ENCODE measurements at places on chromosomes 6 and 20.

DNA sequence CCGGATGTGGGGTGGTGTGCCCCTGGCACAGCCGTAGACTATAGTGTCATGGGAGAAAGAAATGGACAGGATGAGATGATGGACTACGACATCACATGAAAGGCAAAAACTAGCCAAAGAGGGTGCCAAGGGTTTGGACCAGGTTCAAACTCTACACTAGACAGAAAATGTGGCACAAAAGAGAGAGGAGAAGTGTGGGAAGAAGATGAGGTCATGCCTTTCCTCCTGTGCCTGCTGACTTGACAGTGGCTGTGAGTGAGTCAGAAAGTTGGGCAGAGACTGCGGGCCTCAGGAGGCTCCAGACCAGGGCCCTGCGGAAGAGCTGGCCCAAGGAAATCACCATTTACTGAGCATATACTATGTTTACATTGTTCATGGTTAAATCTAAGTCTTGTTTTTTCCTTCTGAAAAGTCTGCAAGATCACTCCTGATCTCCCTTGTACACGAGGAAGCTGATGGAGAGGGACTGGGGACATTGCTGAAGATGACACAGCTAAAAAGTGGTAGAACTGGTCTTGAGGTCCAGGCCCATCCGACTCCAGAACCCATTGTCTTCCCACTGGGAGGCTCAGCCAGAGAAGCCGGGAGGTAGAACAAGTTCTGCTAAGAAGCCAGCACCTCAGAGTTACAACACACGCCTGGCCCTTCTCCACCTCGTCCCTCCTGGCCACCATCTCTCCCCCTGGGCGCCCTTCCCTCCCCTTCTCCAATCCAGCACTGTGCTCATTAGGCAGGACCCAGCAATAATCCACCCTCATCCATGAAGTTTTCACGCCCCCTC lies 35.6 kb downstream of the CNKSR3 start:
- no peak for DNase-seq

- DNase-seq, result no peak
These were observed 289.6 kb downstream of the RFPL4B start for GRCh38 chr6:112636650-112637262.

- DNase-seq, result no peak
These were observed 35.5 kb upstream of the SYNJ2 start for GRCh38 chr6:157946053-157946617.

DNA sequence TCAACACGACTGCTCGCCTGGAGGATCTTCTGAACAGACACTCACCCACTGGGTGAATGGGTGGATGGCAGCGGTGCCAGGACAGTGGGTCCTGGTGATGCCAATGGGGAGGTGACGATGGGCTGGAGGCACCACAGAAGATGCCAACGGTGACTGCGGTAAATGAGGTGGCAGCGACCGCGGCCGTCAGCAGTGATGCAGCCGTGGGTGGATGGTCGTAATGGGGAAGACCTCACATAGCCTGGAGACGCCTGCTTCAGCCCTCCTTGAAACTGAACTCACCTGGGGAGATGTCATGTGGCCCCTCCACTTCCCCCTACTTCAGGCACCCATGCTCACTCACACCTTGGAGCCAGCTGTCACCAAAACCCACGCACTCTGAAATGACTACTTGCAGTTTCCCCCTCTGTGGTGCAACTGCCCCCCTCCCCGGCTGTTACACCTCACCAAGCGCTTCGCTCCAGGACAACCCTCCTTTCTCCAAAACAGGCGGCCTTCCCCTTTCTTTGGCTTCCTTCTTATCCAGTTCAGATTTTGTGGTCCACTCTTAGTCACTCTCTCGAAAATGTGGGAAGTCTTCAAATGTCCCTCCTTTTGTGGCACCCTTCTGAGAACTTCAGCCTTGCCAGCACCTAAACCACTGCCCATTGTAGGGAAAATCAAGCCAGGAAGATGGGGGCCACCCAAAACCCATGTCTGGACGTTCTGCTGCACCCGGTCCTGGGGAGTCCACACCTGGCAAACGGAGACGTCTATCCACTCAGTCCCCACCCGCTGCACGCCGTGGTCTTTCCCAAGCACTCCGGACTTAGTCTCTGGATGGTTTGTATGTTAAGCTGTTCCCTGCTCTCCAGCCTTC lies 10.4 kb upstream of the ABHD16B start:
- DNase-seq, result no peak

DNA sequence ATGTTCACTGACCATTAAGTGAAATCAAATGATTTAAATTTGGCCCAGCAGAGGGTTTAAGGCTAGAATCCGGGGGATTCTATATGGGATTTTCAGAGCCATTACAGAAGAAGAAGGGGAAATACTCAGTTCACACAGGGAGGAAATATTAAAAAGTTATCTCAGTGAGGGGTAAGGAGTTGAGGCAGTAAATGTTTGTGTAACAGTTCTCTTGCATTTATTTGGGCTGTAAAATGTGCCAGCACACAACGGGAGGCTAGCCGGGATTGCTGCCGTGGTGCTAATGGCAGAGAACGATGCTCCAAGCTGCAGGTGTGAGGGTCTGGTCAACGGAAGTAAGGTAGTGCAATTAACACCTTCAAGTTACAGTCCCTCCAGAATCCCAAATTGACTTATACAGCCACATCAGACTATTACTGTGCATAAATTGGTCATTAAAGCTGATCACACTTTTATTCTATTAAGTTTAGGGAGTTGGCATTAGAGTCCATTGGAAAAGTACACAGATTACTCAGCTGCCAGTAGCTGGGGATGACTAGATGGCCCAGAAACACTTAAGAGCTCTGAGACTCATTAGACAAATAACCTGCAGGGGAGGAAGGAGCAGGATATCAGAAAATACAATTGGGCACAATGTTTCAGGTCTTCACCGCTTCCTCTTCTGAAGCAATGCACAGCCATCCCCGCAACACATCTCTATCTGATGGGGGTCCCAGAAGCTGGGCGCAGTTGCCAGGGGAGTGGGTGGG lies 31.3 kb downstream of the PPP1R3G start:
- DNase-seq, result peak; percentile 42

DNA sequence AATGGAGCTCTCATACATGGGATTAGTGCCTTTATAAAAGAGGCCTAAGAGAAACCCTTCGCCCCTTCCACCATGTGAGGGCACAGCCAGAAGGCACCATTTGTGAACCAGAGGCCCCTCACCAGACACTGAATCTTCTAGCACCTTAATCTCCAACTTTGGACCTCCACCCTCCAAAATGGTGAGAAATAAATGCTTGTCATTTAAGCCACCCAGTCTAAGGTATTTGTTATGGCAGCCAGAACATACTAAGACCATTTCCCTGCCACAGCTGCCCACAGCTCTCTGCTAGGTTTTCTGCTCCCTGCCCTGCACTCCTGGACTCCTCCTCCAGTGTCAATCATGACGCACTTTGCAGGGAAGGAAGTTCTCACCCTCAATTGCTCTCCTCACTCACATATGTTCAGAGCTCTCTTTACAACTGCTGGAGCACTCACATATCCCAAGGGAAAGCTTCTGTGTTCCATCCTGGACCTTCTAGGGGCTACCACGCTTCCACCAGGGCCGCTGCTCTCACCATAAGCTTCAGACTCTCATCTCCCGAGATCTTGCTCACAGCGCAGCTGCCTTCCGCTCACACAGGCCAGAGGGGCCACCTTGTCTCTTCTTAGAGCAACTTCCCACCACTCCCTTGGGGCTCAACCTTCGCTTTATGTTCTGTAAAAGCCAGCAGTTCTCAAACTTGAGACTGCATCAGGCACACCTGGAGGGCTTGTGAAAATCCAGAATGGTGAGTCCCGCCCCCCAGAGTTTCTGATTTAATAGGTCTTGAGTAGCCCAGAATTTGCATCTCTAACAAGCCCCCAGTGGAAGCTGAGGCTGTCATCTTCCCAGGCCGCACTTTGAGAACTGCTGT lies 1.6 kb upstream of the LY86 start:
- DNase-seq, result no peak

GRCh38 chr20:11847827-11848226 lies 69.9 kb upstream of the BTBD3 start:
- DNase-seq, result no peak

GRCh38 chr20:37480919-37481318 lies 40.1 kb upstream of the NNAT start:
- no peak for DNase-seq

DNA sequence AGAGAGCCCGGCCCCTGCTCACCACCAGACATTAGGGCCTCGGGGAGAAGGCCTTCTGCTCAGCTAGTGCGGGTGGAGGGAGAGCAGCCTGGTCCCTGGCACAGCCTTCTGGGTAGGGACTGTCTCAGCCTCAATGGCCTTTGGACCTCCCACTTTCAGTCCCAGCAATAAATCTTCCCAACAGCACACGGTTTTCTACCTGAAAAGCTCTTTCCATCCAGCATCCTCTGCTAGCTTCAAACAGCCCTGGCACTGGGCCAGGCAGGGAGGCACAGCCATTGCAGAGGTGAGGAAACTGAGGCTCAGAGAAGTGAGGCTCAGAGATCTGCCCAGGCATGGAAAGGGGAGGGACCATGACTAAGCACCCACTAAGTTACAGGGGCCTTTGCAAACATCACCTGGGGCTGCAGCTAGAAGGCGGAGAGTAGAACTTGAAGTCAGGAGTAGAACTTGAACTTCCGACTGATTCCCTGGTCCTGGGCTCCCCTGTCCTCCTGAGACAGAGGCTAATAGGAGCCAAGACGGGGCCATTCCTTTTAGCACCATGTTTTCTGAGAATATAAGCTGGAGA lies 43.9 kb upstream of the NOL4L start:
- DNase-seq, result no peak

- no peak for DNase-seq
These were observed 196.3 kb upstream of the MARCKS start for GRCh38 chr6:113660819-113661218.

DNA sequence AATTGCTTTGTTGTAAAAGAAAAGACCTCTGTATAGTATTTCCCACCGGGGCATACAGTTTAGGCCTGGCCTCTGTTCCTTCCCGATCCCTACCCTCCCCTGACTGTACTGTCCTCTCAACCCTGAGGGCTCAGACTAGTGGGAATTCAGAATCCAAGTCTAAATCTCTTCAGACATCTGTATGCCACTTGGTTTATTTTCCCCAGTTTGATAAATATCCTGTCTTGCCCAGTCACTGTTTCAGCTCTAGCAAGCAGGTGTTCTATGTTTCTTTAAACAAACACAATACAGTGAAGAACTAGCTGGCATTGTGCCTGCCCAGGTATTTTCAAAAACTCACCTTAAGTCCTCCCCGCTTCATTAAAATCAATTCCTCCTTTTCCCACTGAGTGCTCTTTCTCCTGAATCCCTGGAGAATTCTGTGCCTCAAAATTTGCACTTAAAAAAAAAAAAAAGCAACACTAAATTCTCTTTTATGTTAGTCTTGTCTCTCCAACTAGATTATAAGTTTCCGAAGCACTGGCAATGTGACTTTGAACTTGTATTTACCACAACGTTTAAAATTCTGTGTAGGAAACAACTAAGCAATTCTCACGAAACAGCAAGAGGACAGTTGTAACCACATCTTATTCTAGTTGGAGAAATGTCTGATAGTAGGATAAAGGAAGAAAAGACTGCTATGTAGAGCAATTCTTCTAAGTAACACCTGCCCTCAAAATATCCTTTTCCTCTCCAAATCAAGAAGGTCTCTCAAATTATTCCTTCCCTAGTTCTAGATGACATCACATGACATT lies 112.0 kb upstream of the CARMIL1 start:
- peak; percentile 81 for DNase-seq

DNA sequence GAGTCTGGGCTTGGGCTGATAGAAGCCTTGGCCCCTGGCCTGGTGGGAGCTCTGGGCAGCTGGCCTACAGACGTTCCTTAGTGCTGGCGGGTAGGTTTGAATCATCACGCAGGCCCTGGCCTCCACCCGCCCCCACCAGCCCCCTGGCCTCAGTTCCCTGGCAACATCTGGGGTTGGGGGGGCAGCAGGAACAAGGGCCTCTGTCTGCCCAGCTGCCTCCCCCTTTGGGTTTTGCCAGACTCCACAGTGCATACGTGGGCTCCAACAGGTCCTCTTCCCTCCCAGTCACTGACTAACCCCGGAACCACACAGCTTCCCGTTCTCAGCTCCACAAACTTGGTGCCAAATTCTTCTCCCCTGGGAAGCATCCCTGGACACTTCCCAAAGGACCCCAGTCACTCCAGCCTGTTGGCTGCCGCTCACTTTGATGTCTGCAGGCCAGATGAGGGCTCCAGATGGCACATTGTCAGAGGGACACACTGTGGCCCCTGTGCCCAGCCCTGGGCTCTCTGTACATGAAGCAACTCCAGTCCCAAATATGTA lies 957 bp upstream of the VEGFA start:
- DNase-seq, result no peak

- peak; percentile 57 for DNase-seq
These were observed 6.2 kb downstream of the PCNA start for GRCh38 chr20:5113615-5113986.

DNA sequence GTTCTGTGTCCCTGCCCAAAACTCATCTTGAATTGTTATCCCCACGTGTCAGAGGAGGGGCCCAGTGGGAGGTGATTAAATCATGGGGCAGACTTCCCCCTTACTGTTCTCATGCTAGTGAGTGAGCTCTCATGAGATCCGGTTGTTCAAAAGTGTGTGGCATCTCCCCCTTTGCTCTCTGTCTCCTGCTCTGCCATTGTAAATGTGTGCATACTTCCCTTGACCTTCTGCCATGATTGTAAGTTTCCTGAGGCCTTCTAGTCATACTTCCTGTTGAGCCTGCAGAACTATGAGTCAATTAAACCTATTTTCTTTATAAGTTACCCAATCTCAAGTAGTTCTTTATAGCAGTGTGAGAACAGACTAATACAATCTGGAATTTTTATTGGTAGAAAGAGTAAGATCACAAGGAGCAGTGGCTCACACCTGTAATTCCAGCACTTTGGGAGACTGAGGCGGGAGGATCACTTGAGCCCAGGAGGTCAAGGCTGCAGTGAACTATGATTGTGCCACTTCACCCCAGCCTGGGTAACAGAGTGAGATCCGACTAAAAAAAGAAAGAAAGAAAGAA lies 47.1 kb upstream of the SLC22A16 start:
- no peak for DNase-seq

GRCh38 chr6:35082046-35082732 lies 59.0 kb downstream of the TCP11 start:
- no peak for DNase-seq

DNA sequence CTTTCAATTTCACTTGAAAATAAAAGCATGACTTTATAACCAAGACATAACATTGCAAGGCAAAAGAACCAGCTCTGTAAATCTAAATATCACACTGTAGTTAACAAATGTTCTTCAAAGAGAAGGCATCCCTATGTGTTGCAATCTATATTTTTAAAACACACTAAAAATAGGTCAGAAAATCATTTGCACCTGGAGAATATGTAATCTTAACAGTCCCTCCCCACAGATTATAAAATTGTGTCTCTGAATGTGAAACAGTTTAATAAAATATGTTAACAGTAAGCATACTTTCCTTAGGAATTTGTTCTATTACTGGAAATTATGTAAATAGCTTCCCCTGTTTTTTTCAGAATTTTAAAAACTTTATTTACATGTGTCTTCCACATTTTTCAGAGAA lies 351.9 kb downstream of the COL12A1 start:
- DNase-seq, result no peak

DNA sequence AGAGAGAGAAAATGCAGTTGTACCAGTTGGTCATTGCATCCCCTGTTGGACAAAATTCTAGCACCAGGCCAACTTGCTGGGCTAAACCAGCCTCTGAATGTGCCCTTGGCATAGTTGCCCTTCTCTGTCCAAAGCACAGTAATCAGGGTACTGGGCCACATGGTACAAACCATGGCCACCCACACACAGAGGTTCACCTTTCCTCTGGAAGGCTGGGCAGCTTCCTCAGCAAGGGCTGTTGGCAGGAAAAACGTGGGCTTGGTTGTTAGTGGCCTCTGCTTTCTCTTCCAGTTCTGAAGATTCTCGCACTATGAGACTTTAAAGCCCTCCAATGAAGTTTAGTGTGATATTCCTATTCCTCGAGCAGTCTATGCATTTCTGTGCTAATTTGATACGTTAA lies 706 bp downstream of the DDO start:
- no peak for DNase-seq

GRCh38 chr6:128206610-128207426 lies 306.0 kb upstream of the THEMIS start:
- no peak for DNase-seq
